ENCODE measurements at places on chromosomes 6 and 20.
A peak's percentile ranks its signal among the peaks of the same experiment; 100 is the strongest.

DNA sequence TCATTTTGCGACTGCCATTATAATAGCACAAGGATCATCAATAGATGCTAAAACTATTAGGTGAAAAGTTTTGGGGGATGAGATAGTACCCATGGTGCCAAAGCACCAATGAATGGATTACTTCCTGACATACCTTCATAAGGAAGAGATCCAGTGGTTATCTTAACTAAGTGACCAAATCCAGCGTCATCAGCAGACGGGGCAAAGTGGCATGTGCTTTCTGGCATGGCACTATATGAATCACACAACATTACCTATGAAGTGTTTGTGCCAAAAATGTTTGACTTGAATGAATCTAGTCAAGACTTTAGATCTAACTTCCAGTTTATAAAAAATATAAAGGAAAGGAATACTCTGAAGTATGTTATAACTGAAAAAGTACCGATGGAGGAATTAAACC, 10.8 kb downstream of the TRIM26 start:
- DNase-seq = no peak

- no peak for DNase-seq
Observed at GRCh38 chr6:24969343-24969860, 33.6 kb upstream of the RIPOR2 start.

DNA sequence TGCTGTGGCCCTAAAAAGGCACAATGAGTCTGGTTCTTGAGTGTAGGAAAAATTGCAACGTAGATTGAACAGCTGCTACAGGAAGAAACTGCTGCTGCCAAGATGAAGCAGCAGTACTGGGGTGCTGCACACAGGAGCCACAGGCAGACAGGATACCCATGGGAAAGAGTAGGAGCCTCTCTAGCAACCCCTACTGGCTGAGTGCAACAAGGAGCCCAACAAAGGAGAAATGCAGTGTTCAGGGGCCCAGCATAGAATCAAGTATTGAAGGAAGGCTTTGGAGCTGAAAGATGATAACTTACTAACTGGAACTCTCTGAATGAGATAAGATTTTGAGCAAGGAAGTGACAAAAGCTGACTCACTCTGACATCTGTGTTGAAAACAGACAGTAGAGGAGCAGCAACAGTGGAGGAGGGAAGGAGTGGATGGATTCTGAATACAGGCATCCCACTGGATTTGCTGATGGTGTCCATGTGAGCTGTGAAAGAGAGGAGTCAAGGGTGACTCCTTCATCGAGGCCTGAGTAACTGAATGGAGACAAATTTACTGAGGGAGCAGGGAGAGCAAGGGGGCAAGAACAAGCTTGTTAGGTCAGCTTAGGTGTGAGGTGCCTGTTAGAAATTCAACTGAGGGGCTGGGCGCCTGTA, 534.7 kb upstream of the JARID2 start:
- peak; percentile 67 for DNase-seq

- peak; percentile 79 for DNase-seq
Observed at GRCh38 chr20:44738813-44739477, 6.7 kb upstream of the KCNK15 start.

GRCh38 chr20:34473262-34473883, 42.8 kb upstream of the DYNLRB1 start:
- DNase-seq = peak; percentile 11

GRCh38 chr6:42199106-42199981, 4.6 kb upstream of the GUCA1B start:
- no peak for DNase-seq

DNA sequence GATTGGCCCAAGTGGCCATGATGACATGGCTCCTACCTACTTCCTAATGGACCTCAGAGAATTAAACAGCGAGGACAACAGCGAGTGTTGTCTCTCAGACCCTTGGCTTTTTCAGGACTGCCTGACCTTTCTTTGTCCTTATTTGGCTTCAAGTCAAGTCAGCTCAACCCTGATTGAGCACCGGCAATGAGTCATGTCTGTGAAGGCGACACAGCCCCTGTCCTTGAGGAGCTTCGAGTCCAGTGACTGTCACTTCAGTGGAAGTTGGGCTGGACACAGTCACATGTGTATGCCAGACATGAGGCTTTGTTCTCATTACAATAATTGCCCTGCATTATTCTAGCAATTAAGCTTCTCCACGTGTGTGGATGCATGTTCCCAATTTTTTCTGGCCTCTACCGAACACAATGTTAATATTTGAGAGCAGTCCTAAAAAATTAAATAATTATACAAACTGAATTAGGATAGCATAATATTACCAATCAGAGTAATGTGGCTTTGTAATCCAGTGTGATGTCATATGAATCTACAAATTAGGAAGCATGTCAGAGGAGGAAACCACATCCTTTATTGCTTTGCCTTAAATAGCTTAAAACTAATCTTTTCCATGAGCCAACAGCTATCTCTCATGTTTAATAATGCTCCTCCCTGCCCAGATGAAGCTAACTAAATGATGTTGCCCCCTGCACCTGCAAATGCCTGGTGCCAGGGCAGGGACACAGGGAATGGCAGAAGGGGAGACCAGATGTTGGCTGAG, 178.6 kb downstream of the CDH26 start:
- DNase-seq = no peak

DNA sequence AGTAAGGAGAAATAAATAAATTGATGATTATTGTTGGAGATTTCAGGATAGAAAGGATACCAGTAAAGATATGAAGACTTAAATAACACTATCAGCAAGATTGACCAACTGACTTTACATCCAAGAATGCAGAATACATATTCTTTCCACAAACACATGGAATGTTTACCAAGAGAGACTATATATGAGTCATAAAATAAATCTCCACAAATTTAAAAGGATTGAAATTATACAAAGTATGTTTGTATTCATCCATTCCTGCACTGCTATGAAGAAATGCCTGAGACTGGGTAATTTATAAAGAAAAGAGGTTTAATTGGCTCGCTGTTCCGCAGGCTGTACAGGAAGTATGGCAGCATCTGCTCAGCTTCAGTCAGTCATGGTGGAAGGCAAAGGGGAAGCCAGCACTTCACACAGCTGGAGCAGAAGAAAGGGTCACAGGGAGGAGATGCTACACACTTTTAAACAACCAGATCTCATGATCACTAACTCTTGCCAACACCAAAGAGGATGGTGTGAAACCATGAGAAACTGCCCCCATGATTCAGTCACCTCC, 56.7 kb upstream of the TNFRSF21 start:
- DNase-seq = no peak

- no peak for DNase-seq
Observed at GRCh38 chr20:48384147-48384818, 443.5 kb downstream of the PREX1 start.

DNA sequence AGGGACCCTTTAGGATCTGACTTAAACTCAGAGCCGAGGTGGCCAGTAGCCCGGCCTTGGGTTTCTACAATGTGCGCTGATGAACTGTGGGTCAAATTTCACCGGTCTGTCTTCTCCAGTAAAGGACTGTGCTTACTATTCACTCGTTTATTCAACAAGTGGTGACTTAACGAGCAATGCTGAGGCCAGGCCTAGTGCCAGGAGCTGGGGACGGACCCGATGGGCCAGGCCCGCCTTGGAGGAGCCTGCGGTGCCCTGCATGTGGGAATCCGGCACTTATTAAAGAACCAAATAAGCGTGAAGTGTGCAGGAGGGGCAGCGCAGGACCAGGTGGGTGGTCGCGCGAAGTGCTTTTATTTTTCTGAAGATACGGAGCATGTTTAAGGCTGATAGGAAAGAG, 24.0 kb downstream of the CTCFL start:
- DNase-seq = no peak

DNA sequence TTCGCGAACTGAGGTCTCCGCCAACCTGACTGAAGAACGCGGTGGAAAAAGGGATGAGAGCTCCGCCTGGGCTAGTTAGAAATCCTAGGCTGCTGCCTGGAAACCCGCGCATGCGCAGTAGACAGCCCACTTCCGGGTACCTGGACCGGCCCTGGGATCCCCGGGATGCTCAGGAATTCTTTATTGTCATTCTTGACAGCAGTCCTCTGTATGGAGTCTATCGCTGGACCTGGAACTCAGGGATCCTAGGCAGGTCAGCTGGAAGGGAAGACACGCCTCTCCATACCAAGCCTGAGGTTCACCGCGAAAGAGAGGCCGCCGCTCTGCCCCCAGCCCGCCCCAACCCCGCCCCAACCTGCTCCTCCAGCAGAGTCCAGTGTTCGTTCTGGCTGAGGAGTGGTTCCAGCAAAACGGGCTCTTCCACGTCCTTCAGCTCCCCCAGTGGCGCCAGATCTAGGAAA, 1379.2 kb upstream of the DEFB115 start:
- DNase-seq = no peak

- DNase-seq = no peak
Observed at GRCh38 chr20:1005452-1006027, 3.4 kb upstream of the RSPO4 start.

- no peak for DNase-seq
Observed at GRCh38 chr6:68732423-68732822, 97.3 kb downstream of the ADGRB3 start.

GRCh38 chr6:102313699-102314098, 920.2 kb downstream of the GRIK2 start:
- DNase-seq = no peak

GRCh38 chr6:90025523-90026061, 131.3 kb downstream of the GJA10 start:
- DNase-seq = no peak

DNA sequence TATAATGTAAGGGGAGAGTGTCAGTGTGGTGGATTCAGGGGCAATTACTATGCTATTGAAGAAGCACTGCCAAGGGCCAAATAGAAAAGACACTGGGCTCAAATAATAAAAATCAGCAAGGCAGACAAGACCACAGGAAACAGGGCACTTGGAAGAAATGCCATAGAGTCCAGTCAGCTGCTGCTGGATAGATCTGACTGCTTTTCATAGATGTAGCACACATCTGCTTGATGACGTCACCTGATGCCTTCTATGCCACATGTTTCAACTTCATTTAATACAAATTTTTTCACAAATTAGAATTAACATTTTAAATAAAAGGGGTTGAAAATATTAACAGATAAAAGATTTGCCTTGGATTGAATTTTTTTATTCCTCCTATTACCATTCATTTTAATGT, 23.9 kb upstream of the AHI1 start:
- no peak for DNase-seq

- no peak for DNase-seq
Observed at GRCh38 chr6:150373260-150373701, 4.5 kb downstream of the IYD start.

- no peak for DNase-seq
Observed at GRCh38 chr6:24827970-24828369, 29.3 kb upstream of the ARMH2 start.

DNA sequence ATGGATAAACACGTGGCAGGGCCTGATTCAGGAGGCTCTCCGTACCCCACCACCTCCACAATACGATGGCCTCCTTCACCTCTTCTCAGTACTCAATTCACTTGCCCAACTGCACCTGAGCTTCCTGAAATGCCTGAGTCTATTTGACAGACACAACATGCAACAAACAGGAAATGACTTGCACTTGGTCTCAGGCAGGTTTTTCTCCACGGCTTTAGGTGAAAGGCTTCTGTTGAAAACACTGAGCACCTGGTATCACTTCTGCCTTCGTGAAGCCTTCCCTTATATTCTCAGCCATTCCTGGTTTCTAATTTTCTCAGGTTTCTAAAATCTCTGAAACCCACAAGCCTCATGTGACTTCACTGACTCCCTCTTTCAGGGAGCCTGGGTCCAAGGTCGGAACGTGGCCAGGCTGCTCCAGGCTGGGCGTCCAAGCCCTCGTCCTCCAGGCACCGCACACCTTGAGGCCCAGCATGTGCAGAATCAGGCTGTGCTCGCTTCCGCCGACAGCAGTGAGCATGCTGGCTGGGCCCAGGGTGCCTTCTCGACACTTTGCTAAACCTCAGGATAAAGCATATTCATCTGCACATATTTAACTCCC, 34.7 kb downstream of the TAF4 start:
- DNase-seq = no peak

DNA sequence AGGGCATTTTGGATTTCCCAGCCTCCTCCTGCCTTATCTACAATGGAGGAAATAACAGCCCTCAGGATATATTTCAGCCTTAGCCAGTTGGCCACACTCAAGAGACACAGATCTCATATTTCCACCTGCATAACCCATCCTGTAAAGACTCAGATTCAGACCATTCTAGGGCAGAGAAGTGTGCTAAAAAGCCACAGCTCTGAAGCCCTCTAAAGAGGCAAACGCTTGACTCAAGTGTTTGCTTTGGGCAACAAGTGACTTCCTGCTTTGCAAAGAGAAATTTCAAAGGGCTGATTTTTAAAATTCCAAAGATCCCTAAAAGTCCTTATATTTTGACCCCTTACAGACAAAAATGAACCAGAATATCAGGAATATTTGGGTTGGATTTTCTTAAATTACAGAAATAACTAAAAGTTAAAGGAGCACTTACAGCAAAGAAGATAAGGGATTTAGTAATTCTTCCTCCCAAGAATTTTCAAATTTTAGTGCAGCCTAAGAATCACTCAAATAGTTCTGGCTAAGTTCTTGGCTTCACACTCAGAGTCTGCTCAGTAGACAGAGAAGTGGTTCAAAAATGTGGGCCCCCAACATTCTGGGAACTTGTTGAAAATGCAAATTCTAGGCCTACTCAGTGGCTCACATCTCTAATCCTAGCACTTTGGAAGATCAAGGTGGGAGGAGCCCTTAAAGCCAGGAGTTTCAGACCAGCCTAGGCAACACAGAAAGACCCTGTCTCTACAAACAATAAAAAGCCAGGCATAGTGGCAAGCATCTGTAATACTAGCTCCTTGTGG, 18.9 kb upstream of the ADGRF5 start:
- no peak for DNase-seq

GRCh38 chr6:109013656-109014305, 80.9 kb downstream of the SESN1 start:
- DNase-seq = no peak

GRCh38 chr20:44629542-44629941, 22.0 kb downstream of the ADA start:
- DNase-seq = no peak

- no peak for DNase-seq
Observed at GRCh38 chr6:159642481-159642880, 50.6 kb downstream of the SOD2 start.

GRCh38 chr6:3269281-3269975, 10.7 kb downstream of the PSMG4 start:
- no peak for DNase-seq

- no peak for DNase-seq
Observed at GRCh38 chr6:25006565-25007001, 70.8 kb upstream of the RIPOR2 start.

- no peak for DNase-seq
Observed at GRCh38 chr20:46025376-46025783, 3.6 kb upstream of the SLC12A5 start.

- DNase-seq = no peak
Observed at GRCh38 chr6:125193208-125193607, 39.6 kb downstream of the TPD52L1 start.

DNA sequence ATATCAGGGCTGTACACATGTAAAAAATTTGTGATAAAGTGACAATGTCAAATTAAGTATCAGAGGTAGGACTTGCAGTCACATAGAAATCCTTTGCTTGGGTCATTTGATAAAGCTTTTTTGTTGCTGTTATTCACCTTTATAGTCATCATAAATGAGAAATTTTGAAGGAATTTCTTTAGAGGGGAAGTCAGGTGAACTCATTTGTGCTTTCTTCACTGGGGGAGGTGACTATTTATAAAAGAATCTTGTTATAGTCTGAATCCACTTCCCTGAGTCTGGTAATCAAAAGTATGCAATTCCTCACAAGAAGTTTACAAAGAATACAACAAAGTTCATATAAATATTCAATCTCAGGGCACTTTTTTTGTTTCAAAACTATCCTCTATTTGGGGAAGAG, 47.7 kb downstream of the FRK start:
- no peak for DNase-seq

- no peak for DNase-seq
Observed at GRCh38 chr6:91181416-91181815, 594.5 kb upstream of the MAP3K7 start.

GRCh38 chr6:118320652-118321051, 227.4 kb upstream of the PLN start:
- DNase-seq = no peak

Measured in HS-27A (cell line).